ENCODE measurements at places on chromosomes 1 and 21.

DNA sequence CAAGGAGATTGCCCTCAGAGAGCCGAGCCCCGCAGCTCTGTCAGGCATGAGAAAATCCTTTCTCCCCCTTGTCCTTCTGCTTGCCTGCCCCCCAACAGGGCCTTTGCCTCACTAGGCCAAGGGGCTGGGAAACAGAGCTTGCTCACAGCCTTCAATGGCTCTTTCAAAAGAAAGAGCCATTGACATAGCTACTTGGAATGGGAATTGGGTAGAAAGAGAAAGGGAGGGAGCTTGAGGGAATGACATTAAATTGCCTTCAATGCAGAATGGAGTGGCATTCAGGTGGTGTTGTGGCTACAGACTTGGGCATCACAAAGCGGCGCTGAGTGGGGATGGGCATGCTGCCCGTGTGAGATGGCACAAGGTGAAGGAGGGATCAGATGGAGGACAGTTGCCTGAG is 13.2 kb downstream of the SYT11 start:
- no peak for DNase-seq

DNA sequence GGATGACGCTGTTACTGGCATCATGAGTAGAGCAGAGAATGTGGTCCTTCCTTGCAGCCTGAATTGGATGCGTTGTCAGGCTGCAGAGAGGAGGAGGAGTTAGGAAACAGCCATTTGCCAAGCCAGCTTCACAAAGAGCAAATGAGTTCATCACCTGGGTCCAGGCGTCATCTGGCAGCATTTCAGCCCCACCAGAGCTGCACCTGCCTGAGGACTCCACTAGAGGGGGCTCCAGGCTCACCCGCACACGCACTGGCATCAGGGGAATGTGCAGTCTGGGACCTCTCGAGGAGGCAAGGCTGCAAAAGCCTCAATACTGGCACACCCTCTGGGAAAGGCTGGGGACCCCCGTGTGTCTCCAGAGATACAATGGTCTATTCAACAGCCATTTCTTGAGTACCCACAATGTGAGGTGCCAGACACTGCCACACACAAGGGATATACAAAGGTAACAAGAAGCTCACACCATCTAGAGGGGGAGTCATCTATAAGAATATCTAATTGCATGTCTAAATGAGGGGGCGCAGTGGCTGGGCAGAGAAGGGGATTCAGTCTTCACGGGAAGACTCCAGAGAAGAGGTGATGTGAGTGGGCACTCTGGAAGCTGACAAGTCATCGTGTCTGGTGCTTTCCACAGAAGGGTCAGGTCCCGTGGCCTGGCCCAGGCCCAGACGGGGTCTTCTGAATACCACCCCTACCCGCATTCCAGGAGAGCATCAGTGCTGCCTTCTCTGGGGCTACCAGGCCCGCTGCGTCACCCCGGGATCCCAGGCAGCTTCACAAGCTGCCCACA is 53.5 kb upstream of the CNTN2 start:
- DNase-seq = peak; percentile 95

DNA sequence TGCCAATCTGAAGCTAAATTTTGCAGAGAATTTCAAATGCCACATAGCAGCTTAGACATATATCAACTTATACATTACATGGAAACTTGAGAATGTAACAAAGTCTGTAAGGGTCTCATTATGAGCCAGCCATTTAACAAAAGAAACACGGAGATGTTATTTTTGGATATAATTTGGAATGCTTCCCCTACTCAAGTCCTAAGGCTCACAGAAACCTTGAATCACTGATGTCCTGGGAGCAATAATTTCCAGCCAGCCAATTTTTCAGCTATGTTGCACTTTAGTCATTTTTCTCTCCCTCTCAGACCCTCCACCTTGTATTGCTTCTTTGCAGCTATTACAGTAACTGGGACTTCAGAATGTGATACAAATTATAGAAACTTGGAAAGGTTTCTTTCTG is 56.9 kb downstream of the EIF2B3 start:
- no peak for DNase-seq

GRCh38 chr1:23609971-23610370 is 50.7 kb upstream of the ID3 start:
- DNase-seq = no peak

DNA sequence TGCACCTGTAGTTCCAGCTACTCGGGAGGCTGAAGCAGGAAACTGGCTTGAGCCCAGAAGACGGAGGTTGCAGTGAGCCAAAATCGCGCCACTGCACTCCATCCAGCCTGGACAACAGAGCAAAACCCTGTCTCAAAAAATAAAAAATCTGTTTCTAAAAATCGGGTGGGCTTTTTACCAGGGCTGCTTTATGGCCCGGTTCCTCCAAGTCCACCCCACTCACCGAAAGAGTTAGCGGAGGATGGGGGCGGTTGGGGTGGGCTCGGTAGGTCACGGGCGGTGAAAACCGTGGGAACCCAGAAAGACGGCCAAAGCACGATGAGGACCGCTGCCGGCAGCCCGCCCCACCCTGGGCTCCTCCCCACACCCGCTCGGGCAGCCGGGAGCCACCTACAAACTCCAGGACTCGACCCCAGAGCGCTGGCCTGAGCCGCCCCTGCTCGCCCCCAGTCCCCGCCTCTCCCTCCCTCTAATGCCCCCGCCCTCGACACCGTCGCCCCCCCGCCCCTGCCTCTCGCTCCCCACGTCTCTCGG is 846 bp upstream of the PER3 start:
- DNase-seq = peak; percentile 71

GRCh38 chr1:46446646-46447498 is 42.8 kb upstream of the DMBX1 start:
- peak; percentile 57 for DNase-seq

DNA sequence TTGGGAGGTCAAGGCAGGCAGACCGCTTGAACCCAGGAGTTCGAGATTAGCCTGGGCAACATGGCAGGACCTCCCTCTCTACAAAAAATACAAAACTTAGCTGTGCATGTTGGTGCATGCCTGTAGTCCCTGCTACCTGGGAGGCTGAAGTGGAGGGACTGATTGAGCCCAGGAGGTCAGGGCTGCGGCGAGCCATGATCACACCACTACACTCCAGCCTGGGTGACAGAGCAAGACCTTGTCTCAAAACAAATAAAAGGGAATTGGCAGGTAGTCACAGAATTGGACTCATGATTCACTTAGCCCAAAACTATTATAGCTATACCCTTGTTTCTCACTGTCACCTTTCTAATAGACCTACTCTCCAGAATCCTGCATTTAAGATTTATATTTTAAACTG is 5.5 kb downstream of the TADA1 start:
- no peak for DNase-seq

DNA sequence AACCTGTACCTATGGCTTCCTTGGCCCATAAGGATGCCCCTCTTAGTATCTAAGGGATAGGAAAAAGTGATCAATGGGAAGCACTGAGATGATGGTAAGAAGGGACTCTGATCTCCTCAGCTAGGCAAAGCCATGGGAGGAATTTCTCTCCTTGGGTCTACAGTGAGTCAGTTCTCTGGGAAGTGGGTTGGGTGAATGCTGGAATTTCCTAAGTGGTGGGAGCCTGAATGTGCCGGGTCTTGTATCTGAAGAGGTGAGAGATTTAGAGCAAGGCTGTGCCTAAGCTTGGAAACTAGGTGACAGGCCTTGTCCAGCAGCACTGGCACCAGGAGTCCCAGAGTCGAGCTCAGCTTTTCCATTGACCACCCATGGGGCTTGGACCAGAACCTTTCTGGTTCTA is 96.3 kb upstream of the SLC2A1 start:
- DNase-seq = no peak

- DNase-seq = no peak
Observed at GRCh38 chr1:97895278-97895677, 25.6 kb downstream of the DPYD start.

GRCh38 chr1:217149791-217150190 is 426.6 kb upstream of the ESRRG start:
- DNase-seq = no peak

DNA sequence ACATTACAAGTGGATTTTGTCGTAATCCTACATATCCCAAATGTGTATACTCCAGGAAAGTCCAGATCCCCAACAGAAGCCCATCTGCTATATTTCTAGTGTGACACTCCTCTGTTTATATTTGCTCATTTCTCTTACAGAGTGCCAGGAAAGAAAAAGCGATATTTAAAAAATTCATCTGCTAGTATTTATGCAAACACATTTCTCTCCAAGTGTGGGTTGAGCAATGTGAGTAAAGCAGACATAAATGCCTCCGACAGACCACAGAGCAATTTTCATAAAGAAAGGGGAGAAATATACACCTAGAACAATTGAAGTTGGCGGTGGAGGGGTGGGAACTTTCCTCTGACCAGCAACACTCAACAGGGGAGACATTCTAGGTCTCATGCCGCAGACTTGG is 22.2 kb upstream of the RAP1A start:
- no peak for DNase-seq

DNA sequence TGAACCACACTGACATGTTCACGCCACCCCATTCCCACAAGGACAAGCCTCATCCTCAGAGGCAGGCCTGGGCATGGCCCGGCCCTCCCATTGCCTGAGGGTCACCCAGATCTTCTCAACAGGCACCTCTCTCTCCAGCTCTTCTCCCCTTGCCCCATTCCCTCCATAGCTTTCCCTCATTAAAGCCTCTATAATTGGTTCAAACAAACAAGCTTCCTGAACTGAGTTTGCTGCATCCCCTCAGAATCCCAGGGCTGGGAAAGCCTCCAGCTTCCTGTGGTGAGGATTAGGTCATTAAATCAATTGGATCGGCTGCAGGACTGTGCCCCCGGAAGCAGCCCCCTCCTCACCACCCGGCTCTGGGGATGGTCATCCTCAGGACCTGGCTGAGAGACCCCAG is 18.9 kb downstream of the CTNNBIP1 start:
- DNase-seq = peak; percentile 62

DNA sequence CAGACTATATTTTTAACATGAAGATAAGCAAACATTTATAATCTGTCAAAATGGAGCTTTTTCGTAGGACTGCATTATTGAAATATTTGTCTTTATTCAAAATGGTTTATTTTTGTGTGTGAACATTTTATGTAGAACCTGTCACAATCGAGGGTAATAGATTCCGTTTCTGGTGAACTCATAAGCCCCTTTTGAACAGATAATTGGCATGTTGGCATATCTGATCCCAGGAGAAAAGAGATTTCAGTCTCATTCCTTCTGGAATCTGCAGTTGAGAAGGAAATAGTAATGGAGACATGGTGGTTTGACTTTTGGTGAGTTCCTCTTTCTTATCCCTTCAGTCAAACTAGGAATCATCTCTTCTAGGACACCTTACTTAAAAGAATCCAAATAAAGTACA is 427.9 kb upstream of the B3GALT2 start:
- DNase-seq = no peak

- no peak for DNase-seq
Observed at GRCh38 chr1:244760471-244760870, 75.0 kb upstream of the COX20 start.

DNA sequence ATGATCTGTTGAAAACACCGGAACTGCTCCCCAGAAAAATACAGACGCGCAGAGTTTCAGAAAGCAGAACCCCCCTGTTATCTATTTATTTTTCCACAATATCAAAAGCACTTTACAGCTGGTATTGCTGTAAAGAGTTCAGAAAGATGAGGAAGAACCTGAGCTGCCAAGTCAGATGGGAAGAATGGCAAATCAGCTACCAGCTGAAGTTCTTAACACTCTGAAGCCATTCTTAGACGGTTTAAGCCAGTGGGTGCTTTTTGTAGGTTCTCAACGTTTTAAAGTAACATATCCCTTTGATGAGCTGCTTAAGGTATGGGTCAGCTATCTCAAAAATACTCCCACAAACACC is 714 bp upstream of the AKIRIN1 start:
- peak; percentile 13 for DNase-seq

GRCh38 chr21:30579346-30579745 is 10.9 kb downstream of the KRTAP22-2 start:
- no peak for DNase-seq

GRCh38 chr1:55929652-55930051 is 649.7 kb downstream of the PLPP3 start:
- no peak for DNase-seq

- DNase-seq = no peak
Observed at GRCh38 chr1:79877086-79877485, 870.6 kb upstream of the ADGRL4 start.

DNA sequence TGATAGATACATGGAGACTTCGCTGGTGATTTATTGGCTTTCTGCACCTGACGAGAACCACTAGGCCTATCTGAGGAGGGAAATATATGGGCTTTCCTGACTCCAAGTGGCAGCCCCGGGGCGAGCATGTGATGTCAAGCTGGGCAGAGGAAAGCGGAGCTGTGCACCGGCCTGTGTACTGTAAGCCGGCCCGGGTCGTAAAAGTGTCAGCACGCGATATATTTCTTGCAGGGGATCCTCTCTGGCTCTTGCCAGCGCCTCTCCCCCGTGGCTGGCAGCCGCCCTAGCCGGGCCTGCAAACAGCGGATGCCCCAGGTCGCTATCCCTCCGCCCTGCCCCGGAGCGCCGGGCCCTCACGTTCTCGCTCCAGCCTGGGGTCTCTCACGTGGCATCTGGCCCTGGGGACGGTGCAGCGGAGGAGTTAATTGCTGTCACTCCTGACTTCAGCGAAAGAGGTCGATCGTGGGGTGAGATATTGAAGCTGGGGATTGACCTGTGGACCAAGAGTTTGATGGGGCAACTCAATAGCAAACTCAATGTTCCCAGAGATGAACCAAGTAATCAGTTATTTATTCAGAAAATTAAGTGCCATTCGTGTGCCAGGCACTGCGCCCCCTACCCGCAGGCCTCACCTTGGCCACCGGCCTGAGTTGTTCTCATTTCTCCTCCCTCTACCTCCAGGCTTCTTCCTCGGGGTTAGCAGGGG is 41.0 kb upstream of the HAO2 start:
- DNase-seq = no peak

DNA sequence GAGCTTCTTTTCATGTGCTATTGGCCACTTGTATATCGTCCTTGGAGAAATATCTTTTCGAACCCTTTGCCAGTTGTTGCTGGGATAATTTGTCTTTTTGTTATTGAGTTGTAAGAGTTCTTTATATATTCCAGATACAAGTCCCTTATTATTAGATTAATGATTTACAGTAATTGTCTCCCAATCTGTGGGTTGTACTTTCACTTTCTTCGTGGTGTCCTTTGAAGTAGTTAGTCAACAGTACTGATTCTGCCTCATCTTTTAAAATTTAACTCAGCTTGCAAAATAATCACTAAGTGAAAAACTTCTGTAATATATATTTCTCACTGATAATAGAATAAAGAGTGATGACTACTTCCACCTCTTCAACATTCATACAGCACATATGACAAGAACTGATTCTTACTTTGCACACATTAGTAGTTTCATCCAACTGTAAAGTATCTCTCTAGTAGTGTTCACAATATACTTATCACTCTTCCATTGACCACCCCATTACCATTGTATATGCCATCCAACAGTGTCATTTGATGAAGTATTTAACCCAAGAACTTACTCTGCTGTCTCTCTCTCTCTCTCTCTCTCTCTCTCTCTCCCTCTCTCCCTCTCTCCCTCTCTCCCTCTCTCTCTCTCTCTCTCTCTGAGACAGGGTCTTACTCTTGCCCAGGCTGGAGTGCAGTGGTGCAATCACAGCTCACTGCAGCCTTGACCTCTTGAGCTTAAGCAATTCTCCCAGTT is 104.2 kb upstream of the DMRTA2 start:
- DNase-seq = no peak

Data from RWPE1 (cell line).